ENCODE measurements at places on chromosomes 4 and X.

- DNase-seq = no peak
Measured at GRCh38 chrX:38618180-38618579, 56.8 kb downstream of the TSPAN7 start.

DNA sequence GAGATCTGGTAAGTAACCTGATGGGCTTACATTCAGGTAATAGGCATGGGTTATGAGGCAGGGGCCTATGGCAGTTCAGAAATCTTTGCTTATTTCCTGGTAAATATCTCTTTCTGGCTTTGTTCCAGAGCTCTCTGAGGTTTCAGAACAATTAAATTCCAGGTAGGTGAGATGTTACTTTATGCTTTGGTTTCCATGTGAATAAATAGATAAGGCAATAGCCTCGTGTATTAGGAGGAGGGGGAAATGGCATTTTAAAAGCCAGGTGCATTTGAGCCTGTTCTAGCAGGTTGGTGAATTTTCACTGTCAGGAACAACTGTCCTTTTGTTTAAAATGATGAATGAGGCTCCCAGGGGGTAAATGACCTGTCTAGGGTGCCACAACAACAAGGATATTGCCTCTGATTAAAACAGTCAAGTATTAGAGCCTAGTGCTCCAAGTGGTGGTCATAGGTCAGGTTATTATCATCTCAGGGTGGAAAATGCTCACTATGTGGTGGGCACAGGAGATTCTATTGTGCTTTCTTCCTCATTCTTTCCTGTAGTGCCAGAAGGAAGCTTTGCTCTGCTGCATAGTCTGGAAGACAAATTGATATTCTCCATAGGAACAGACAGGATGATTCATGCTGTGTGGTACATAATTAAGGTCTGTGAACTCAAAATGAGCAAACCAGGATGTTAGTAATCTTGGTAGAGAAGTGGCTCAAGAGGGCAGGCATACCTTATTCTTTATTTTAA lies 296.2 kb downstream of the INPP4B start:
- no peak for DNase-seq

- no peak for DNase-seq
Measured at GRCh38 chr4:56217343-56217890, 169.9 kb downstream of the AASDH start.

- DNase-seq = no peak
Measured at GRCh38 chr4:36312511-36312910, 31.1 kb downstream of the DTHD1 start.

- DNase-seq = peak; percentile 23
Measured at GRCh38 chrX:136162827-136163570, 15.7 kb downstream of the FHL1 start.

DNA sequence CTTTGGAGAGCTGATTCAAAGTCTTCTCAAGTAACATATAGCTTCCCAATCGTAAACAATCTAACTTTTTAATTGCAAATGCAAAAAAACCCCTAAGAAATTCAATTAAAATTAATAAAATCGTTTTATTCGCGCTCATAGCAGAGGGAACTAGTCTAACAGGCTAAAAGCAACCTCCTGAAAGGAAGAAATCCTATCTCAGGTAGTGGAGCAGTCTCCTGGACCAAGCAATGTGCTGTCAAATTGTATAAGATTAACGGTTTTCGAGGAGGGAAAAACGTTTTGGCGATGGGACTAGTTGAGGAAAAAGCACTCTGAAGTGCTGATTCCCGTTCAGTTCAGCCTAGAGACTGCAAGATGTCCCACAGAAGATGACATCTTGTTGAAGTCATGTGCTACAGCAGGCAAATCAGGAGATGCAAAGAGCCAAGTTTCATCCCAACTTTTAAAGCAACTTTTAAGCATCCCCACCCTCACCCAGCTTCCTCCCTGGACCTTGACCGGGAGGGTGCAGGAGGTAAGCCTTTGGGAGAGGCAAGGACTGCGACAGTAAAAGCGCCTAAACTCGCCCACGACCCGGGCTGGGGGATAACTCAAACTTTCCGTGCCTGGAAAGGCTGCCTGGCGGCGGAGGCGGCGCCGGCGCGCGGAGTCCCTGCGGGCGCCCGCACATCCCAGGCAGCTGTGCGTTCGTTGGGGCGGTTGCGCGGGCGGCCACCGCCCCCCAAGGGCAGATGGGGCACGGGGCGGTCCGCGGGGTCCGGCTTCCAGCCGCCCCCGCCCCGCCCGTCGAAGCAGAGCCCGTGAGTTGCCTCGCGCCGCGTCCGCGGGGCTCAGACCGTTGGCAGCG lies 784 bp downstream of the MAP7D3 start:
- peak; percentile 51 for DNase-seq

All from GM13976 (cell line).